Islet precursor cell (in vitro differentiated cells): ENCODE measurements at places on chromosomes 2 and 18.

GRCh38 chr2:70901227-70902066 is 34.3 kb upstream of the ATP6V1B1 start:
- peak; percentile 77 for DNase-seq

DNA sequence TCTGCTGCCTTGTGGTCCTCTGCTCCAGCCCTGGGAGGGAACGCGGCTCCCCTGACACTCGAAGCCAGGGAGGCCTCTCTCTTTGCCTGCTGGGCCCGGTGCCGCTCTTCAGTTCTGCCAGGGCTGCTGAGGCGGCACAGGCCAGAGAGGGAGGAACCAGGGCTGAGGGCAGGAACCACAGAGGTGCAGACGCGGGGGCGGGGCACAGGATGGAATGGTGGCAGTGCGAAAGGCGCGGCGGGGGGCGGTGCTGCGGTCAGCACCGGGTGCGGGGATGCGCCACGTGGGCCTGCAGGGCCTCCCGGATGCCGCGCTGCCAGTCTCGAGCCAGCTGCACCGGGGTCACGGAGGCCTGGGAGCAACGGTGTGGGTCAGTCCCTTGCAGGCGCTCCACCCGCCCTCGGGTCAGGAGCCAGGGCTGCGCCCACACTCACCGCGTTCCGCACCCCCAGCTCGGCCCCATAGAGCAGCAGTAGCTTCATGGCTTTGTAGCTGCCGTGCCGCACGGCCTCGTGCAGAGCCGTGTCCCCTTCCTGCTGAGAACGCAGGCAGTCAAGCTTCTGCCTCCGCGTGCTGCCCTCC is 4.4 kb downstream of the ANKRD23 start:
- DNase-seq = peak; percentile 44

DNA sequence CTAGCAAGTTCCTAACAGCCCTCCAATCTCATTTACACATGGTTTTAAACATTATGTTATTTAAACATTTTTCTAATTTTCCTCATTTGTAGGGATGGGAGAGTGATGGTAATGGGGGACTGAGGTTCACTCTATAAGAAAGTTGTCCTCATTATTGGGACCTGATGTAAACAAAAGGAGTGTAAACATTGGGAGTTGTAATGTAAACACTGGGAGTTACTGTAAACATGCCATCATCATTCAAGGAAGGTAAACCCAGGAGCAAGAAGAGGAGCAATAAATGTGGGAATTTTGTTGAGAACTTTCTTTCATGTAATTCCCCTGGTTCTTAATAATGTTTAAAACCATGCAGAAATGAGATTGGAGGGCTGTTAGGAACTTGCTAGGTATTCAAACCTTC is 17.8 kb downstream of the RFTN2 start:
- DNase-seq = no peak

- peak; percentile 94 for DNase-seq
These were observed 112.5 kb upstream of the SLC38A11 start for GRCh38 chr2:165067643-165068486.

GRCh38 chr2:152354909-152355308 is 19.9 kb downstream of the FMNL2 start:
- DNase-seq = no peak

GRCh38 chr2:18740474-18740881 is 151.1 kb upstream of the NT5C1B start:
- peak; percentile 75 for DNase-seq

GRCh38 chr2:76953733-76954347 is 568.3 kb downstream of the LRRTM4 start:
- DNase-seq = peak; percentile 74

DNA sequence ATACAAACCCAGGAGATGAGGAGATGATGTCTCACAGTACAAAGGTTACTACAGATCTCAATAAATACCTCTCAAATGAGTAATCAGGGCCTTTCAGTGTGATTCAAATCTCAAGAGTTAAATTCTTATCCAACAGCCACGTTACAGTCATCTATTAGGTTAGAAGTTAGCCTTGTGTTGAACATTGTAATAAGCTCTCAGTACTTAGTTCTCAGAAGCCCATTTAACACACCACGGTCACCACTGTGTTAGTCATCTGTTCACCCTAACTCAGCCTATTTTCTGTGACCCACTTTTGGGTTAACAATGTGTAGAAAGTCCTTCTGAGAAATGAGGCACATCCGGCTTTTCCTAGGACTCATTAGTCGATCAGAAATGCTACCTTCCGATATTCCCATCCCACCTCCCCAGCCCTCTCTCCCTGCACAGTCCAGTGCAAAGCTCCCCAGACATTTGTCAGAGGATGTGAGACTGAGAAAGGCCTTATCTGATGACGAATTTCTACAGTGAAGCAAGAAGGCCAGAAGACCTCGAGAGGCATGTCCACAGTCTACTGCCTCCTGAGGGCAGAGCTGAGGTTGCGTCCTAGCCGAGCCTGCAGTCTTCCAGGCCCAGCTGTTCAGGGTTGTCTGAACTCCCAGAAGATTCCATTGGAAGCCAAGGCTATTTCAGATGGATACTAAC is 92.6 kb downstream of the ACTR2 start:
- peak; percentile 83 for DNase-seq

DNA sequence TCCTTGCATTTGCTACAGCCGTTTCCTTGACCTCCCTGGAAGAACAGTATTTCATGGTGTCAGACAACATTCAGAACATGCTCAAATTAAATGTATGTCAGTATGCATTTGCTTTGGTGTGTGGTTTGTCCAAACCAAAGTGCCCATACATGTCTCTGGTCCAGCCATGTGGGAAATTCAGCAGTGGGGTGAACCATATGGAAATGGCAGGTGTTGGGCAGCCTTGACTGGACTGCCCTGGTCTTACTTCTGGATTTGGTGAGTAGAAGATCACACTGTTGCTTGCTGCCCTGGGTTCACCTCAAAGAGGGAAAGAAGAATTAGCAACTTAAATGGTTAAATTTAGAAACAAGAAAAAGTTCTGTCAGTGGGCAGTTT is 84.5 kb downstream of the MSH2 start:
- no peak for DNase-seq

GRCh38 chr2:13662055-13662454 is 945.3 kb downstream of the TRIB2 start:
- DNase-seq = no peak

GRCh38 chr2:67283641-67284040 is 113.5 kb upstream of the ETAA1 start:
- DNase-seq = no peak

- peak; percentile 50 for DNase-seq
These were observed 405.0 kb upstream of the SLC39A10 start for GRCh38 chr2:195252018-195252417.

GRCh38 chr2:238754259-238754658 is 93.6 kb upstream of the TWIST2 start:
- no peak for DNase-seq

DNA sequence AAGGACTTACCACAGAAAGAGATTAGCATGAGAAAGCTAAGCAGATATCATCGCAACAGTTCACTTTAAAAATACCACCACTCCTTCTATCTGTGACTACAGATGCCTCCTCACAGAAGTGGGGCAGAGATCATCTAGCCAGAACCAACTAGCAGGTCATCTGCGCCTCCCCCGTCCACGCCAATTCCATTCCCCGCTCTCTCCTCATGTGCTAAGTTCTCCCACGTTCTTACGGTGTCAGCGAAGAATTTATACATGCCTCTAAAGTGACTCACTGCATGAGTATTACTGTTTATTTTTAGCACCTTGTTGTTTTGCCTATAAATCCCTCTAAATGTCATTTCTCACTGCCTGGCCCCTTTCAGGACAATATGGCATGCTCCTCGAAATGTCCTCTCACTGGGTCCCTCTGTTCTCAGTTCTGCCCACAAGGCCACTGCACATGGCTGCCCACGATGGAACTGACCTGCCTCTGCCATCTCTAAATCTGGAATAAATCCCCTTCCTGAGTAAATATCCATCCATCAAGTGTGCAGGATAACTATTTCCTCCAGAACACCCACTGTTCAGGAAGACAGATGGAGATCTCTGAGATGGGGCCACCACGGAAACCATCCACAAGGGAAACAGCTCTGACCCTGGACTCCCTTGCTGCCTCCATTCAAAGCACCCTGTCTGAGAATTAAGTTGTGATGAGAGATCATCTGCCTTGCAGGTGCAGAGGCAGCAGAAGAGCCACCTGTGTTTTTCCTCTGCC is 137.7 kb downstream of the IRS1 start:
- peak; percentile 70 for DNase-seq

GRCh38 chr2:38991899-38992298 is 102.2 kb downstream of the ARHGEF33 start:
- no peak for DNase-seq

GRCh38 chr2:126940331-126940730 is 41.6 kb downstream of the TEX51 start:
- DNase-seq = no peak

- peak; percentile 77 for DNase-seq
These were observed 57.3 kb upstream of the MBOAT2 start for GRCh38 chr2:9060819-9061218.

- no peak for DNase-seq
These were observed 457.2 kb upstream of the SLC39A10 start for GRCh38 chr2:195199864-195200263.

DNA sequence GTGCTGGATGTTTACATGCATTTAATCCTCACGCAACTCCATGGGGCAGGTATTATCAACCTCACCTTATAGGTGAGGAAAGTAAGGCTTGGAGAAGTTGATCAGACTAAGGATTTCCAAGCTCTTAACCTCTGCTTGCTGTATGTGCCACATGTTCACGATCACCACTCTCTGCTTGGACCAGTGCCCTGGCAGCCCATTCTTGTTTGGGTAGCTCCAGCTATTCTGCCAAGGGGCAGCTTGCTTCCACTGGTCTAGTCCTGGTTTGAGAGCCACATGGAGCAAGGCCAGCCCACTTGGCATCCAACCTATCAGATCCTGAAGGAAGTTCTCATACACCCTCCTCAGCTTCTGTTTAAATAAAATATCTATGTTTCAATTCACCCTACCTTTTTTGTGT is 14.3 kb downstream of the PLB1 start:
- no peak for DNase-seq

GRCh38 chr2:216023055-216023648 is 9.8 kb upstream of the MREG start:
- peak; percentile 69 for DNase-seq

GRCh38 chr2:216944733-216945132 is 84.9 kb upstream of the TNP1 start:
- no peak for DNase-seq

- no peak for DNase-seq
These were observed 154.4 kb downstream of the ASB1 start for GRCh38 chr2:238581126-238581525.

DNA sequence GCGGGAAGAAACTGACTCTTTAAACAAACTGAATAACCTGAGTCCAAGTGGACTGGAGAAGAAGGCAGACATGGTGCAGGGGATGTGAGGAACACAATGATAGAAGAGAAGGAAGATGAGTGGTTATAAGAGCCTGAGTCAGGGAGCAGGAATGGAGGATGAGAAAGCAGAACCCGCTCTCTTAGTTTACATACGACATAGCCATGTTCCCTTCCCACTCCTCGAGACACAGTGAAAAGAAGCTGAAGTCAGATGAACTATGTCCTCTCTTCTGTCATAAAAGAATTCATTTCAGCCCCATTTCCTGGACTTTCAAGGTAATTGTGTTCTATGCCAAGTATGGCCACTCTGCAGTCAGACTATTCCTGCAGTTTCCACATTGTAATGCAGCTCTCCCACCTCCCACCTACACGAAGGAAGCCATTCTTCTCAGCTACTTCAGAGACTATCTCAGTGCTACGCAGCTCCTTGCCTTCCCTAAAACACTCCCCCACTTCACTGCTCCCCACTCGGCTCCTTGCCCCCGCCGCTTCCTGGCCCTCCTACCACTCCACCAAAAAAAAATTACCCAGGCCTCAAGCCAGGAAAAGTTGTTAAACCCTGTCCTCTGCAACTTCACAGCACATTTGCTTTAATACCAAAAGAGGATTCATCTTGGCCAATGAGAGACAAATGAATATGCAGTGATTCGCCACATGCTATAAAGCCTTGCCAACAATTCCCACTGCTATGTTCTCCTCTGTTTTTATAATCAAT is 323.4 kb upstream of the EPHA4 start:
- DNase-seq = no peak

GRCh38 chr2:61229936-61230335 is 67.9 kb downstream of the C2orf74 start:
- DNase-seq = no peak

DNA sequence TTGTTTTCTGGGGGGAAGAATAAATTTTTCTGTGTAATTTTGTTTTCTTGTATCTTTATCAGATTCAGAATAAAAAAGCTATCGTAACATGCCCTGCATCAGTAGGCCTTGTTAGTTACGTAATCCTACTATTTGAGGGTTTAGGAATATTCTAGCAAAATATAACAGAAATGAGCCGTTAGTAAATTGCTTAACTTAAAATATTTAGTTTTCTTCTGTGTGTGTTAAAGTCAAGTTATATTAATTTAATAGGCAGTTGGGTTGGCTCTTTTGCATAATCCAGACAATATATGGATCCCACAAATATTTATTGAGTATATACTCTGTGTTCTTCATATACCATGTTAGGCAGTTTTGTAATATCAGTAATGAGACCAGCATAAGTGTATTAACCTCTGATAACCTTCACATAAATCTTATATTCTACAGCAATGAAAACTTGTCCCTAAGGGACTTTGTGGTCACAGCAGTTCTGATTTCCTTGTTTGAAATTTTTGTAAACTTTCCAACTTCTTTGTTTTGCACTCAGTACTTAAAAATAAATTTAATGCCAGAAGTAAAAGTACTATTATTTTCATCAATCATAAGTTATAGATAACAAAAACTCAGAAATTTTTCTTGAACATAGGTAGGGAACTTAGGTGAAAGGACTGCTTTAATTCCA is 151.9 kb downstream of the FMNL2 start:
- DNase-seq = no peak

DNA sequence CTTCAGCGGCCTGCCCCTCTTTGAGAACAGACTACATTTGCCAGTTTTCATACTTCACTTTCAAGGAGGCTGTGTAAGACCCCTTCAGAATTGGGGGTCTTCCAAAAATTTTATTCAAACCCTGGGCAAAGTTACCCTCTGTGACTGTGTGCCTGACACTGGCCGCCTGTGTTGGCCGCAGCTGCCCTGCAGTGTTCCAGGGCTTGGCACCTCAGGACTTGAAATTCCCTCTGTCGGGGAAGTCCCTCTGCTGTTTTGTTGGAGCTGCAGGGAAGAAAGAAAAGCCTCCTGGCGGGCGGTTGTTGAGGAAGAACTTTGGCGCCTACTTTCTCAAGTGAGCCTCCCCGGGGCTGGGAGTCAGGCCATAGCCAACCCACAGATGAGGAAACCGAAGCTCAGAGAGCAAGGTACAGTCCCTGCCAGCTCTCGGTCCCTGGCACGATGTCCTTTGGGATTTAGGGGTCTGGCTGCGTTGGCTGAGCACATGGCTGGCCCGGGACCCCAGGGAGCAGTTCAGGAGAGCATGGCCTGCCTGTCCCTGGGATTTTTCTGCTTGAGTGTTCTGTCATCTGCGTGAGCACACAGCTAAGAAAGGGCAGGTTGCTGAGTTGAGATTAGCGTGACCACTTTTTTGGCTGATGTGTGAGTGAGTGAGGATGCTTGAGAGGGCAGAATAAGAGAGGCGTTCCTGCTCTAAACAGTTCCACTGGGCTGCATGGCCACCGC is 17.9 kb upstream of the ASB1 start:
- no peak for DNase-seq
